ENCODE measurements at places on chromosomes 4 and X.

- no peak for DNase-seq
These were observed 91.4 kb downstream of the STK32B start for GRCh38 chr4:5142726-5143125.

- no peak for DNase-seq
These were observed 41.0 kb downstream of the UGT2B28 start for GRCh38 chr4:69321153-69321729.

DNA sequence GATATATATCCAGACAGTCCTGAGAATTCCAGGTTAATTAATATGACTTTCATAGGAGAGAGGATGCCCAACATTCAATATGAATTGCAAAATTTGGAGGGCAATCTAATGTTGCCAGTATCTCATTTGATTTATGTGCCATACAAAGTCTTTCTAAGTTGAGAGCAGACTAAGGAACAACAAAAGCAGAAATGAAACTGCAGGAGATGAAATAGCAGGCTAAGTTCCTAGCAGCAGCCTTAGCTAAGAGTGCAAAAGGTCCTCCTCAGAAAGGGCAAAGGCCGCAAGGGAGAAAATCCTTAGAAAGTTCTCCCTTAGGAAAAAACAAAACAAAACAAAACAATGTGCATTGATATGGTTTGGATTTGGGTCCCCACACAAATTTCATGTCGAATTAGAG is 602.9 kb upstream of the HTR2C start:
- no peak for DNase-seq

DNA sequence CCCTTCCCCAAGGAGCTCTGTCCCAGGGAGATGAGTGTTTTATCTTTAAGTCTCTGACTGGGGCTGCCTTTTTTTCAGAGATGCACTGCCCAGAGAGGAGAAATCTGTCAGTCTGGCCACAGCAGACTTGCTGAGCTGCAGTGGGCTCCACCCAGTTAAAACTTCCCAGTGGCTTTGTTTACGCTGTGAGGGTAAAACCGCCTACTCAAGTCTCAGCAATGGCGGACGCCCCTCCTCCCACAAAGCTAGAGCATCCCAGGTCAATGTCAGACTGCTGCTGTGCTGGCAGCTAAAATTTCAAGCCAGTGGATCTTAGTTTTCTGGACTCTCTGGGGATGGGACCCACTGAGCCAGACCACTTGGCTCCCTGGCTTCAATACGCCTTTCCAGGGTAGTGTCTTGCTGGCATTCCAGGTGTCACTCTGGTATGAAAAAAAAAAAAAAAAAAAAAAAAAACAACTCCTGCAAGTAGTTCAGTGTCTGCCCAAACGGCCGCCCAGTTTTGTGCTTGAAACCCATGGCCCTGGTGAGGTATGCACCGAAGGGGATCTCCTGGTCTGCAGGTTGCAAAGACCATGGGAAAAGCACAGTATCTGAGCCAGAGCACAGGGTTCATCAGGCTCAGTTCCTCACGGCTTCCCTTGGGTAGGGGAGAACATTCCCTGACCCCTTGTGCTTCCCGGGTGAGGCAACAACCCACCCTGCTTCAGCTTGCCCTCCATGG is 1616.1 kb upstream of the ADGRL3 start:
- no peak for DNase-seq

DNA sequence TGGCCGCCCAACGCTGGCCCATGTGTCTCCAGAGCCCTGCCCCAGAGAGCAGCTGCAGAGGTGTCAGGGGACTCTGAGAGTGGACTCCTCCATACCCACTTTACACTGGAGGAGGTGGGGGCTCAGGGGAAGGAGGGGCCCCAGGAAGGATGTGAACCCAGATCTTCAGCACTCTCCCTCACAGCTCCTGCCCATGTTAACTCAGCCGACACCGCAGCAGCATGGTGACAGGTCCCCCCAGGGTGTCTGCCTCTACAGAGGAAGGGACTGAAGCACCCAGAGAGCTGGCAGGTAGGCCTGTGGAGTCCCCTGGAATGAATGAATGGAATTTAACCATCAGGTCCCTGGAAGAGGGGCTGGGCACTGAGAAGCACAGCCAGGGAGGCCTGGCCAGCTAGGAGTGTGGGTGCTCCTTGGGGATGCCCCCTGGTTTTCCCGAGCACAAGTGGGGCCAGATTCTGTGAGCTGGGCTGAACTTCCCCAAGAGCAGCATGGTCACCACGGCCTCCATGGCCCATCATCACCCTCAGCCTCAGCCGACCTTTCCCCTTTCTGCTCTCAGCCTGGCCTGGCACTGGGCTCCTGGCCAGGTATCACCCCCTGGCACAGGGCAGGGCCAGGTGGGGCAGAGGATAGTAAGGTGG is 21.9 kb downstream of the SH3BP2 start:
- DNase-seq, result no peak
